ENCODE measurements at places on chromosomes 12 and 14. TPM values are rescaled to one million over a fixed set of nuclear protein-coding genes. Genes with fewer than 3 reads are reported as not detected.

NTS gene
- 11.9 TPM for polyA plus RNA-seq

GRCh38 chr12:57158665-57159064 is 11.2 kb upstream of the LRP1-AS start:
- DNase-seq: no peak

GRCh38 chr14:74713395-74713735 is 421 bp downstream of the FCF1 start:
- DNase-seq: no peak

PLEKHG7 gene
- polyA plus RNA-seq: 0.47 TPM

LRCOL1 gene
- polyA plus RNA-seq: 2.5 TPM

DNA sequence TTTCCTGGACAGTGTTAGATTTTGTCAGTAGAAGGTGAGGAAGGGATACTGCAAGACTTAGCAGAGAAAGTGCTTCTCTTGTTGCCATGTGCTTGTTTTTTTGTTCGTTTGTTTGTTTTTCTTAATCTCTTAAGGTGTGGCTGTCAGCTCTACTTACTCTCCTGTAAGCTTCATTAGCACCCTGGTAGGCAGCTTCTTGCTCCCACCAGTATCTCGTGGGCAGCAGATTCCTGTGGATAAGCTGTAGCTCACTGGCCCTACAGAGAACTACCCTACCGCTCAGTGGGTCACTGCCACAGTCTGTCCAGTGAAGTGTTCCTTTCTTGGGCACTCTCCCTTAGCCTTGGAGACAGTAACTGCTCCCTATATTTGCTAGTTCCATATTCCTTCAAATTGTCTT is 30.1 kb downstream of the VRK1 start:
- no peak for DNase-seq

HSPA2 gene
- polyA plus RNA-seq: 22.4 TPM

SELPLG gene
- polyA plus RNA-seq: 1.8 TPM

DNA sequence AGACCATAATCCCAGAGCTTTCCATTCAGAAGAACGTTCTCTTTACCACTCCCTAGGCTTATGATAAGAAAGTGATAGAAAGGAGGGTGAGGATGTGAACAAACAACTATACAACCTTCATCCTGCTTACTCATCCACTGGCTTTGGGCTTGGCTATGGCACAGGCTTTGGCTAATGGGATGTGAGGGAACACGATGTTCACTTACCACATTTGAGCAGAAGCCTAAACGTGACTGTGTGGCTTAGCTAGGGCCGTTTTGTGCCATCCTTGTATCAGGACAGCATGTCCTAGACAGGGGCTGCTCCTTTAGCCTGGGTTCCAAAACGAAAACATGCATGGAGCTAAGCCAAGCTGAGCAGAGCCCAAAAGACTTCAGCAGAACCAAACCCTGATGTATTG is 118.6 kb upstream of the CCDC175 start:
- no peak for DNase-seq

DNA sequence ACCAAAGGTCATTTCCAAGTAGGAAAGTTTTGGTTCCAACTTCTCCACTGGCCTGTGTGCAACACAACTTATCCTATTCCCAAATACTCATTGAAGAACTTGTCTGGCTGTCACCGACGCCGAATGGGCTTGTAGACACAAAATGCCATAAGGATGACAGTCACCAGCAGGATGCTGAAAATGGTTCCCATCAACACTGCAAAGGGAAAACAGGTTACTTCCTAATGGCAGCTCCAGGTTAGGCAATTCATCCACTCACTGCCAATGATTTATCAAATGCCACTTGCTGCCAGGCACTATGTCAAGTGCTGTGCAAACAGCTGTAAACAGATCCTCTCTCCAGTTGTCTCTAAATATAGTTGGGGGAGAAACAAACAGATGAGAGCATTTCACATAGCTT is 6.1 kb downstream of the C12orf76 start:
- no peak for DNase-seq

PLEKHA5 gene
- 102 TPM for polyA plus RNA-seq

DNA sequence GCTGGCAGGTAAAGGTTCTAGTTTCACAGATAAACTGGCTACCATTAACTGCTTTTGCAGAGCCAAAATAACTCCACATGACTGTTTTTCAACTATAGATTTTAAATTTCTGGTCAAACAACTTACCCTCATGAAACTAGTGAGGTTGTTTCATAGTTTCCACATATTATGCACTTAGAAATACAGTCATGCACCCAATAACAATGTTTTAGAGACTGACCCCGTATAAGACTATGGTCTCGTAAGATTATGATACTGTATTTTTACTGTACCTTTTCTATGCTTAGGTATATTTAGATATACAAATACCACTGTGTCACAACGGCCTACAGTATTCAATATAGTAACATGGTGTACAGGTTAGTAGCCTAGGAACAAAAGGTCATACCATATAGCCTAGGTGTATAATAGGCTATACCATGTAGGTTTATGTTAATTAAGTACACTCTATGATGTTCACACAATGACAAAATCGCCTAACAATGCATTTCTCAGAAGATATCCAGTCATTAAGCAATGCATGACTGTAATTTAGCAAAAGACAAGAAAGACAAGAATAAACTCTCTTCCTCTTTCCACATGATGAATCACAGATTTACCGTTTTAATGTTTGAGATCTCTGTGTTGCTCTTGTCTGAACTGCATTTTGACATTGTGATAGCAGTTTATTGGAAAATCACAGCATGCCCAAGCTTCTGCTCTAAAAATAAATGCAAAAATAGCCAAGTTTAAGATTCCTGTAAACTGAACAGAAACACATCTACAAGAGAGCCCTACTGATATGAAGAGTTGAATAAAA is 17.1 kb downstream of the DICER1 start:
- DNase-seq: no peak

KRT6C gene
- polyA plus RNA-seq: not detected

DNA sequence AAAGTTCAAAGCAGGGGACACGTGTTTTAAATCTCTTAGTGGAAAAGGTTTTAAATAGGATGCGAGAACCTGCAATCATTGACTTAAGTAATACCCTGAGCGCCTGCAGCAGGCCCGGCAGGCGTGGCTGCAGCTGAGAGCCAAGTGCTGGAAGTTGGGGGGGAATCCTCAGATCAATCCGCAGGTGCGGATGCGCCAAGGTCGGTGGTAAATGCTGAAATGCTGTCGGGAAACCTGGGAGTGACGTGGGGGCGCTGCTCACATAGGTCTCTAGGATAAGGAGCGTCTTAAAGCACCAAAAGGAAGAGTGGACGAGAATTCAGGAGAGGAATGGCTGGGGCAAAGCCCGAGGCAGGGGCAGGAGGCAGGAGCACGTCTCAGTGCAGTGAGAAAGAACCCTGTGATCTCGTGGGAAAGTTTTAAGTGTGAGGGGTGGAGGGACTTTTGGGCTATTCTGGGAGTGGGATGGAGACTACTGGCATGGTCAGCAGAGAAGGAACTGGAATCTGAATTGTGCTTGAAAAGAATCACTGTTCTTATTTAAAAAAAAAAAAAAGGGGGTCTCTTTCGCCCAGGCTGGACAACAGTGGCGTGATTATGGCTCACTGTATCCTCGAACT is 883 bp upstream of the CDCA4 start:
- DNase-seq: peak; percentile 47

DNA sequence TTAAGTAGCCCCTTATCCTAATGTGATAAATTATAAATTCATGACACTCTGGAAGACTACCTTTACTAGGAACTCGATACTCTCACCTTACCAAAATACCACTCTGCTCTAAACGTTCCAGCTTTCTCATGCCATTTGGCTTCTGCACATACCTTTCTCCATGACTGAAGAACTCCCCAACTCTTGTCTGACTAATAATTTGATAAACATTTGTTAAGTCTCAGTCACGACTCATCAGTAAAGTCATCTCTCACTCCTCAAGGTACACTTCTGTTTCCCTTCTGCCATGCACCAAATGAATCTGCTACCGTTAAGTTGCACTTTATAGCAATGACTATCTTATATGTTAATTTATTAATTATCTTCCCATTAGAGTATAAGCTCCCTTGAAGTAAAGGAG is 498.3 kb upstream of the NOVA1 start:
- DNase-seq: no peak

DNA sequence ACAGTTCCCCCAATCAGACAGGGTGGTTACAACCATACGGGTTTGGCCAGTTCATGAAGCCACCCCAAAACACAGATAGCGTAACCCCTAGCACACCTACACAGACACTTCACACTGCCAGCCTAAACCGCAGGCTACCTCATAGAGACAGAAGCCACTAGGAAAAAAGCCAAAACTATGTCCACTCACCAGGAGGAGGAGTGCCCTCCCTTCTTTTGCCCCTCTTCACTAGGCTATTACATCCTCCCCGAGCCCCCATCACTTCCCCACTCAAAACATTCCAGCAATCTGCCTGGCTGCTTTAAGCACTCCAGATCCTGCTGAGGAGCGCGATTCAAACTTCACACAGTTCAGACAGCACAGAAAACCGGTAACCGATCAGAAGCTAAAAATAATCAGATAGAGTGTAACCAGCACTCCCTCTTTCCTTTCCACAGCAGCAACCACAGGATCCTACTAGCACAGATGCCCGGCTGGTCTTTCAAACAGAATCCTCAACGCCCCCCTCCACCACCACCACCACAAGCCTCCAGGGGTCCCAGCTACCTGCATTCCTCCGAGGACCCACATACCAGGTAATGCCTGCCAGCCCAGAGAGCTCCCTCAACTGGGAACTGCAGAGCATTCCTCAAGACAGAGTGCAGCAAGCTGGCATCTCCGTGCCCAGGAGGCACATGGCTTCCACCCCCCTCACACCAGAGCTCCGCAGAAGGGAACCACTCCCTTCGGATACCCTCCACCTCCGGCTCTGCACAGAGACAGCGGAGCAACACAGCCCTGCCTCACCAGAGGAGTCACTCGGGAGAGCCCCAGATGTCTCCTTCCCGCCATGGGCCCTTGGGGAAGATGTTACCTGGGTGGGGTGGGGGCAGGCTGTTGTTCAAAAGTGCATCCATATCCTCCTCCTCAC is 1.5 kb downstream of the CHD4 start:
- DNase-seq: no peak

GRCh38 chr12:61750604-61751003 is 509.6 kb upstream of the USP15 start:
- no peak for DNase-seq

DNA sequence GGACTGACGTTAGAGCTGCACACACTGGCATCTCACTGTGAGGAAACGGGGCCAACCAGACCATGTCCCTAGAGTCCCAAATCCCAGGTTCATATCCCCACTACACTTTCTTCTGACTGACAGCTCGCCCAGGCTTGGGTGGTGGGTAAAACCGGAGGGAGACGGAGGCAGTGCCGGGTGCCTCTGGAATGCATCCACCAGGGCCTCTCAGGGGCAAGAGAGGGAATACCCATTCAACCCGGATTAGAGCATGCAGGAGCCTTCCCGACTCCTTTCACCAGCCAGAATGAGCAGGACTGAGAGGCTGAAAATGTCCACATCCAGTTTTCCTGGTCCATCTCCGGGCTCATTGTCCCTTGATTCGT is 297.2 kb downstream of the ADGRD1 start:
- DNase-seq: no peak

DNA sequence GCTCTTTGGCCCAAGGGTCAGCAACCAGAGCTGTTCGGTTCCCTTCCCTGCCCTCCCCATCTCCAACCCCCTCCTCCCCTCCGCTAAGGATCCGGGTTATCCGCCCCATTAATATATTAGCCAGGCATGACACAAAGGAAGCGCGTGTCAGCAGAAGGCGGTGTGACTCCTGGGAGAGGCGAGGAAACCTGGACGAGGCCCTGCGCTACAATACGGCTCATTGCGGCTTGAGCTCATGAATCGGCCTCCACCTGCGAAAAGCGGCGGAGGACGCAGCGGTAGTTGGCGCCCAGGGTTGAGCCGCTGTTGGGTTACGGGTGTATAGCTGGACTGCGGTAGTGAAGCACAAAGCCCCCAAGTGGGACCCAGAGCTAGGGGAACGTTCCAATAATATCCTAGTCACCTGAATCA is 9.9 kb downstream of the FOXA1 start:
- no peak for DNase-seq

- no peak for DNase-seq
Measured at GRCh38 chr12:116922194-116922897, 11.6 kb downstream of the FBXW8 start.

PNP gene
- polyA plus RNA-seq: 65.6 TPM

DNA sequence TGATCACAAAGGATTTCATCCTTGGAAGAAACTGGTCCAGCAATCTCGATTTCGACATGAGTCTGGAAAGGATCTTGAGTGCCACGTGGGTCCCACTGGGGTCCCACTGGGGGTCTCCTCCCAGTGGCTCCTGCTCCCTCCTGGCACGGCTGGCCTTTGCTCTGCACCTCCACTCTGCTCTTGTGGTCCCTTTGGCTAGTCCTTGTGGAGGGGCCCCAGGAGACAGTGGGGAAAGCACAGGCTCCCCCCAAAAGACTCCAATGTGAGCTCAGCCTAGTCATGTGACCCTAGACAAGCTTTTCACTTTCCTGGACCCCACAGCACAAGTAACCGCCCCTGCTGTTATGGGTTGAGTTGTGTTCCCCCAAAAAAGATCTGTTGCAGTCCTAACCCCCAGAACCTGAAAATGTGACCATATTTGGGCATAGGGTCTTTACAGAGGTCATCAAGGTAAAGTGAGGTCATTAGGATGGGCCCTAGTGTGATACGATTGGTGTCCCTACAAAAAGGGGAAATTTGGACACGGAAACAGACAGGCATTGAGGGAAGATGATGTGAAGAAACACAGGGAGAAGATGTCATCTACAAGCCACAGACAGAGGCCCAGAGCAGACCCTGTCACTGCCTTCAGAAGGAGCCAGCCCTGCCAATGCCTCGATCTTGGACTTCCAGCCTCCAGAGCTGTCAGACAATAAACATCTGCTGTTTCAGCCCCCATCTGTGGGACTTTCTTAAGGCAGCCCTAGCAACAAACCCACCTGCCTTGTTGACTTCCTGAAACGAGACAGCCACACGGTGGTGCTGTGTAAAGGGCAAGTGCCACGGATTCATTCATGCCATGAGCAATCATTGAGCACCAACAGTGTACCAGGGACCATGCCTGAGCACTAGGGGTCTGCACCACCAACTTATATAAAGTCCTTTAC is 23.8 kb upstream of the PPP2R5C start:
- no peak for DNase-seq

FZD10 gene
- 3.3 TPM for polyA plus RNA-seq

DNA sequence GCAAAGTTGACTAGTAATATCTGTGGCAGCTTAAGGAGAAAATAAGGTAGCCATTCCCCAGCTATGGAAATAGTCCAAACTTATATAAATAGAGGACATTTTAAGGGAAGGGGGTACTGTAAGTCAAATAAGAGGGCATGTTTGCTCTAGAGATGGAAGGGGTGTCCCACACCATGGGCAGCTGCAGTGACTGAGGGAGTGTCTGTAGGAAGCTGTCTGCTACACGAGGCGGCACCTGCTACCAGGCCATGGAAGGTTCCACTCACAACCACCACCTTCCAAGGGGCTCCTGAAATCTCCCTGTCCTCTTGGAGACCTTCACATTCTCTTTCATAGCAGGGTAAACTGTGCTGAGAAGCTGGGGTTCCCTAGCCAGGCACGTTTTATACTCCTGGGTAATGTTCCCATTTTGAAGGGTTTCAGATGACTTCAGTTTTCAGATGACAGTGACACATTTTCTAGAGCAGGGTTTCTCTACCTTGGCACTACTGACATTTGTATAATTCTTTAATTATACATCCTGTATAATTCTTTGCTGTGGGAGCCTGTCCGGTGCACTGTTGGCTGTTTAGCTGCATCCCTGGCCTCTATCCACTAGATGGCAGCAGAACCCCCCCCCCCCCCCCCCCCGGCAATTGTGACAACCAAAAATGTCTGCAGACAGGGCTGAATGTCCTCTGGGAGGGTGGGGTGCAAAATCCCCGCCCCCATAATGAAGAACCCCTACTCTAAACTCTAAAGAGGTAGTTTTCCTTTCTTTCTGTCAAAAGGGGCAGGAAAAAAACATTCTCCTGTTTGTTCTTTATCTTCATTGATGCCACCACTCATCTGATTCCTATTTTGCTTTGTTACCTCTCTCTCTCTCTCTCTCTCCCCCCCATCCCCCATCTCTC is 11.6 kb upstream of the SMCO2 start:
- DNase-seq: no peak
